Glutamatergic neuron (in vitro differentiated cells): ENCODE measurements at places on chromosomes 1 and 21. TPM values are rescaled to one million over a fixed set of nuclear protein-coding genes. Genes with fewer than 3 reads are reported as not detected.

DNA sequence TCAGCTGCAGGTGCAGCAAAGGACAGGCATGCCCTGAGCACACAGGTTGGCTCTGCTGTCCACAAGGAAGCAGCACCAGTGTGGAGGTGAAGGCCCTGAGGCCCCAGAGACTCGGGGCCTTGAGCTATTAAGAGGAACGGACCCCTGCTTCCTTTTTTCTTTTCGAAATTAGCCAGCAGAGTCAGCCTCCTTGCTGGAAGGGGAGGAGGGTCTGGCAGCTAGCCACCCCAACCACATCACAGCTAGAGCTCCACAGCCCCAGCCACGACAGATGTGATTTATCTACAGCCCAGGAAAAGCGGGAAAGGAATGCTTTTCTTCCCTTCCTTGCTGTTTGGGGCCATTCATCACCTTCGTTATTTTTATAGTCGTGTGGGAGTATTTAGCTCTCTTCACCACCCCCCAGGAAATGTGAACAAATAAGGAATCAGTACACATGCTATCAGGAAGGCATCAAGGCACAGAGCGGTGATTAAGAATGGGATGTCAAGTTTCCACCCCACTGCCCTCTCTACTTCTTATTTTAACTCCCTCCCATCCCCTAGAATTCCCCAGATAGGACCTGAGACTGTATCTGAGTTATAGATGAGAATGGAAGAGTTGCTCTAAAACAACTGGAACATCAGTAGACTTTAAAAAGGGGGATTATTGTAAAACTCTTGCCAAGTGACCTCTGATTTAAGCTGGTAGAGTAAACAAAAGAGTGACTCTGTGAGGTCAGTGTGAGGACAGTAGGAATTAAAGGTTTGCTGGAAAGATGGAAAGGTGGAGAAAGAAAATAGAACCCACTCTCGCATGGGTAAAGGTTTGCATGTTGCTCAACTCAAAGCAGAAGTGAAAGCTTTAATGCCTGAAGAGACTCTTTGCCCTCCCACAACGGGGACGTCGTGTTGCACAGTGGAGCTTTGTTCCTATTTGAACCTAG is 224.7 kb upstream of the GJB5 start:
- no peak overlapping the region for H3K4me3 ChIP-seq
- H3K27ac ChIP-seq, result no peak overlapping the region
- H3K27me3 ChIP-seq, result peaks cover 3% of the 10 kb centered on the region
- H3K36me3 ChIP-seq, result peaks cover 4% of the 10 kb centered on the region
- no peaks in the 10 kb centered on the region for H3K4me1 ChIP-seq

The ADGRB2 gene
- 15.8 TPM for total RNA-seq

- no peak overlapping the region for H3K4me3 ChIP-seq
- no peaks in the 10 kb centered on the region for H3K27me3 ChIP-seq
- no peak overlapping the region for H3K27ac ChIP-seq
- peaks cover 4% of the 10 kb centered on the region for H3K4me1 ChIP-seq
- H3K36me3 ChIP-seq, result peaks cover 5% of the 10 kb centered on the region
These were observed 86.2 kb downstream of the TEX35 start for GRCh38 chr1:178599087-178599486.

The KRTAP25-1 gene
- not detected for total RNA-seq

The RXFP4 gene
- total RNA-seq, result not detected
